ENCODE measurements at places on chromosomes 5 and 9.

DNA sequence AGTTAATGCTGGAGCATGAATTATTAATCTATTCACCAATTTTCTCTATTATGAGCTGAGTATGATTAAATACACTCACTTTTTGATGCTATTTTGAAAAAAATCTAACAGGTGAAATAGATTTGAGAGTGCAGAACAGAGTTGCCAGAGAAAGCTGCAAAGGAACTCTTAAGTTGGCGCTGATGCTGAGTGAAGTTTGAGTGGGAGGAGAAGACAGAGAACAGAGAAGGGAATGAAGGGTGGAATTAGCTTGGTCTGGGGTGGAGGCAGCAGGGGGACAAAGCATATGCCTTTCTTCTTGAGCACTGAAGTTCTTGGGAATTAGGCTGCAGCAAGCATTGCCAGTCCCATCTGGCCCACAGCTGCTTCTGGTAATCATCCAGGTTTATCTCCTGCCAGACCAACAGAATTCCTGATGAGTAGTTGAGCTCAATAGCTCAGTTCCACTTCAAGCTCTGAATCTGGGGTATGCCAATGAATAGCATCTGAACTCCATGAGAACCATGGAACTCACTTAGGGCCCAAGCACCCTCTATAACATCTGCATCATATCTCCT, 290.1 kb downstream of the HINT1 start:
- DNase-seq = no peak

DNA sequence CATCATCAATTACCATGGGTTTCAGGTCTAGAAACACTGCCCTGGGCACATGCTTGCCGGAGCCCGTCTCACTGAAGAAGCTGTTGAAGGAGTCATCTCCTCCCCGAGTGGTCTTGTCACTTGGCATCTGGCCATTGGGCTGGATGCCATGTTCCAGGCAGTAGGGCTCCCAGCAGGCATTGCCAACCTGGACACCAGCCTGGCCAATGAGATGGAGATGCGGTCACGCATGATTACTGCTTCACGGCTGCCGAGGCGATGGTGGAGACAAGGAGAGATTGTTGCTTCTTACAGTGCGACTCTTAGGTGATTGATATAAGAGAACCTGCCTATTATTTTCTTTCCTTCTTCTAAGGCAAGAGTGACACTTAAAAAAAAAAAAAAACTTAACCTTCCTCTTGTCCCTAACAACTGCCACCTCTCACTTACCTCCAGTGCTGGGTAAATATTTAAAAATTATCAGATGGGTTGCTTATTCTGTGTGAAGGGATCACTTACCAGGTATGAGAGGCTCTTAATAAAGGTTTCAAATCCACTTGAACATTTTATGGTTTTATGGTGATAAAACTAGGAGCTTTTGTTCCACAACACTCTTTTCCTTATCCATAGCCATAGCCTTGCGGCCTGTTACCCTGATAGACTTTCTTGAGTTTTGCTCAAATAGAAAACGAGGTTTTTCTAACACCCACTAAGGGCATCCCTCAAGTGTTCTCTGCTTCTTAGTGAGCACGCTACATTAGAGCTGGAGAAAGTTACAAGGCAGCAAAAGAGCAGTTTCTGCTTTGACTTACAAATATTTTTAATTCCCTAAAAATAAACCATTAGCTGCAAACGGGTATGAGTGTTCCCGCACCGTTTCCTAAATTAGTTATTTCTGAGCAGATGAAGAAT, 41.2 kb downstream of the NIM1K start:
- DNase-seq = no peak

DNA sequence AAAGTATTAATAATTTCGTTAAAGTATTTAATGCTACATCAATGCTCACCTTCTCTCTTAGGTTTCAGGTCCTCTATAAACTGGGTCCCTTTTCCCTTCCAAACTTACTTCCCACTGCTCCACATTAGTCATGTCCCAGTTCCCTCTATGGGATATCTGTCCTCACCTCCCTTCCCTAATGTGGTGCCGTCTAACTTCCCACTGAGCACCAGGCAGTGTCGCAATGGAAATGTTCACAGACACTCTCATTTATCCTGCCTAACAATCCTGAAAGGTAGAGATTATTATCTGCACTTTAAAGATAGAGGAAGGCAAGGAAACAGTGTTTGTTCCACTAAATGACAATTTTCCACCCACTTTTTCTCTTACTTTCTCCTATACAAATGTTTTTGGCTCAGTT, 329.7 kb downstream of the CWC27 start:
- DNase-seq = no peak

DNA sequence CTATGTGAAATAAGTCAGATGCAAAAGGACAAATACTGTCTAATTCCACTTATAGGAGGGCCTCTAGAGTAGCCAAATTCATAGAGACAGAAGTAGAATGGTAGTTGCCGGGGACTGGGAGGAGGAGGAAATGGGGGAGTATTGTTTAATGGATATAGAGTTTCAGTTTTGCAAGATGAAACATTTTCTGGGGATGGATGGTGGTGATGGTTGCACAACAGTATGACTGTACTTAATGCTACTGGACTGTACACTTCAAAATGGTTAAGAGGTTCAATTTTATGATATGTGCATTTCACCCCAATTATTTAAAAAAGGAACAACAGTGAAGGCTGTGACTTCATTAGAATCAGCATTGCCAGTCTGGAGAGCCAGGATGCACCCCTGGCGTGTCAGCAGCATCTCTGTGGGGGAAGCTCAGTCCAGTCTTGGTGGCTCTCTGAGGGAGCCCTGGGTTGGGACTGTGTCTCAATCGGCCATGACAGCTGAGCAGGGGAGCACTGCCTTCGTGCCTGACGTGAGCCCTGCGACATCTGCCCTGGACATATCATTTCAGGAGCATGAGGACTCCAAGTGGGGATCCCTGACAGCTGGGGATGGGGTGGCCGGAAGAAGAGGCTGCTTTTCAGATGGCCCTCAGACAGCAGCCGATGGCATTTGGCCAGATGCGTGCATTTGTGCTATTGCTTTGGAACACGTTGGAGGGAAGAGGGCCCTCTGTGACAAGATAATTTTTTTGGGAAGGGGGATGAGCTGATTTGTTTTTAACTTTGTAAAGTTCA, 130.8 kb upstream of the STC2 start:
- no peak for DNase-seq

GRCh38 chr9:122168356-122168755, 8.6 kb downstream of the MORN5 start:
- no peak for DNase-seq

All from NCI-H1436 treated with DMSO at 0.1 percent for 48 hours (cell line).